Stimulated activated CD8-positive, alpha-beta memory T cell treated with anti-CD3 and anti-CD28 coated beads, Interleukin-15, amount 100 ng/mL, for 48 hours (primary cell): ENCODE measurements at places on chromosomes 2 and 18.

GRCh38 chr2:73852020-73852419 is 23.3 kb downstream of the STAMBP start:
- DNase-seq = no peak

- DNase-seq = no peak
Observed at GRCh38 chr18:37986665-37987064, 421.1 kb upstream of the CELF4 start.

DNA sequence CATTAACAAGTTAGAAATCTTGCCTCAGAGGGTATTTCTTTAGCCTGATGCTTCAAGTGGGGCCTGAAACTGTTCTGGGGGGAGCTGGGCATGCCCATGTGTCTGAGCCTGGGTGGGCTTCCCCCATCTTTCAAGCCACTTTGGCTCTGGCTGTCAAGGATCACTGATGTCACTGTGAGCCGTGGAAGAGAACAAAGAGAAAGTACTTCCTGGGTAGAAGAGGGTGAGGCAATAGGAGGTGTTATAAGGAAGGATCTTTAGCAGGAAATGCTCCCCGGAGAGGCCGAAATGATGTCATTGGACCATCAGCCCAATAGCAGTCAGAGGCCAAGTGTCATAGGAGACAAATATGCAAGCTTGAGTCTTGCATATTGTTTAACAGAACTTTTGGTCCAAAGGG is 228.4 kb upstream of the MEX3C start:
- DNase-seq = no peak

DNA sequence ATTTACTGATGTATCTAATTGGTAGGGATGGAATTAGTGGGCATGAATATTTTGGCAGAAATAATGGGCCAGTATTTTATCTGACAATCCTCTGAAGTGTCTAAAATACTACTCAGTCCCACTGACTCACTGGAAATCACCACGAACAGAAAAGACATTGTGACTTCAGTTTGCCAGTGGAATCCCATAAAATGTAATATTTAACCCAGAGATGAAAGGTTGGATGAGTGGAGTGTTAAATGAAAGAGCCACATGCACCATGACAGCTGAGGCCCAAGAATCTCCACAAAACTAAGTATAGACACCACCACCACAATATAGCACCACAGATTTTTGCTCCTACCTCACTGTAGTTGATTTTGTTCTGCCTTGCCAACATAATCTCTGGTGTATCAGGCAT is 103.9 kb downstream of the NEB start:
- no peak for DNase-seq

GRCh38 chr2:182621810-182622209 is 94.2 kb upstream of the DNAJC10 start:
- no peak for DNase-seq

DNA sequence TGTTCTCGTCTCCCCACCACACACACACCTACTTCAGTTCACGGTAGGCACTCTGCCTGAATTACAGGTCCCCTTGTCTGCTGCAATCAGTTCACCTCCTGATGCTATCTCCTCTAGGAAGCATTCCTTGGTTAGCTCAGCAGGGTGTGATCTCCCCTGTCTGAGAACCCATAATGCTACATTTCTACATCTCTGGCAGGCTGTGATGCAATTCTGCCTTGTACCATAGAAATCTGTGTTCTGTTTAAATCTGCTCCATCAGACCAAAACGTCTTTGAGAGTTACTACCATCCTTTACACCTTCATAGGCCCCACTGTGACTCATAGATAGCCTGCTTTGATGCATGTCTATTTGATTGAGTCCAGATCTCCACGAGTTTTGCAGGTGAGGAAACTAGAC is 103.9 kb downstream of the TTC32 start:
- DNase-seq = no peak

DNA sequence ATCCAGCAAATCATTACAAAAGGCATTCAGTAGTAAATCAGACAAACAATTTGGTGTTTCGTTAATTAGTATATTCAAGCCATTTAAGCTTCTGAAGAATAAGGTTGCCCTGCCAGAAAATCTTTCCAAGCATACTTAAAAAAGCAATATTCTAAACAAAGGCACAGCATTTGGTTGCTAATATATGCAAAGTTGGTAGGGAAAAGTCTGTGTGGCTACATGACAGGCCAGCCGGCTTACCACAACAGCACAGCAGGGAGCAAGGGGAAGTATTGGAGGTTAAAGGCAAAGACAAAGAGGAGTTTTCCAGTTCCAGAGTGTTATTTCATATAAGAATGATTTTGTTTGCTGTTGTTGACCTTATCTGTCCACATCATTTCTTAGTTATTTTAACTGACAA is 282.3 kb downstream of the MBD5 start:
- DNase-seq = no peak

GRCh38 chr2:8015848-8016600 is 665.8 kb upstream of the ID2 start:
- DNase-seq = no peak

DNA sequence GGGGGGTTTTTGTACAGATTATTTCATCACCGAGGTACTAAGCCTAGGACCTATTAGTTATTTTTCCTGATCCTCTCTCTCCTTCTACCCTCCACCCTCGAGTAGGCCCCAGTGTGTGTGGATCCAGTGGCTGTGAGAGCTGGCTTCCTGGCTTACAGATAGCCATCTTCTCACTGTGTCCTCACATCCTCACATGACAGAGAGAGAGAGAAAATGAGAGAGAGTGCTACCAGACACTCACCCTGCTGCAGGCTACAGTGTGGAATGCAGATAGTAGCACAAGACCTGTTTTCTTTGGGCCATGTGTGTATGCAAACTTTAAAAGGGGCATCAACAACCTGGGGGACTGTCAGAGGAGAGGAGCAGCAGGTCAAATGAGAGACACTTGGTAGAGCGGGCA is 9.5 kb downstream of the KCNK3 start:
- no peak for DNase-seq

GRCh38 chr18:54962919-54963645 is 3.8 kb upstream of the CCDC68 start:
- DNase-seq = no peak

GRCh38 chr2:180356676-180357075 is 349.6 kb upstream of the CWC22 start:
- DNase-seq = no peak

DNA sequence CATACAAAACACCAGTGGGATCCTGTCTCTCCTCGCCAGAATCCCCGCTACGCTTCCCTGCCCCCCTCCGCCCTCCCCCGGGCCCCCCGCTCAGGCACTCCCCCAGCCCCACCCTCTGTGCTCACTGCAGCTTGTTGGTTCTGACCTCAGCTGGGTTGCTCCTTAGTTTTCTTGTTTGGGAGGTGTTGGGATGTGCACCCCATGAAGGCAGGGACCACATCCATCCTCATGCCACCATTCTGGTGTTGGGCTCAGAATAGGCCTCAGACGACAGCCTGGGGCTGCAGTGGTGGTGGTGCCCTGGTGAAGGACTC is 4.6 kb downstream of the SNED1 start:
- no peak for DNase-seq

DNA sequence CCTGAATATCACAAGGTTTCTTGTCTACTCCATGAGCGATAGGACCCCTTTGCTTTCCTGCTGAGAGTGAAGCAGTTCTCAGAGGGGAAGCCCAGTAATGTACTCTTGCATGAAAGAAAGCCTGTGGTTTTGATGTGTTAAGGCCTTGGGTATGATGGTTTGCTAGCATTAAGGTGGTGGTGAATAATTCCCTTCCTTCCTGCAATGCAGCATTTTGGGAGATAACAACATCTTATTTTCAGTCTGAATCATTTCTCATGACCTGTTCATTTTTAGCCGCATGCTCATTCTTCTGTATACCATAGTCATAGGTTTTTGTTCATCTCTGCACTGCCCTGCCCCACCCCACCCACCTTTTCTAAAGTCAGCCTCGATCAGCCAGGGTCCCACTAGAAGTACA is 66.2 kb downstream of the HNMT start:
- no peak for DNase-seq

DNA sequence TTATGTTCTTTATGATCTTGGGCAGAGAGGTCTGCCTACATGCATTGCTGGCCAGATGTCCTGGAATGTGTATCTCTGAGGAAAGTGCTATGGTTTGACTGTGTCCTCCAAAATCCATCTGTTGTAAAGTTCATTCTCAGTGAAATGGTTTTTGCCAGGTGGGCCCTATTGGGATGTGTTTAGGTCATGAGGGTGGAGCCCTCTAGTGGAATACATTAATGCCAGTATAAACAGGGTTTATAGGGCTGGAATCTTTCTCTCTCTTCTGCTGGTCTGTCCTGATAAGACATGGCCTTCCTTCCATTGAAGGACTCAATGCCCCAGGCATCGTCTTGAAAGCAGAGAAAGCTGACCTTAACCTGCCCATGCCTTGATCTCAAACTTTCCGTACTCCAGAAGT is 258.5 kb downstream of the RPIA start:
- DNase-seq = no peak

DNA sequence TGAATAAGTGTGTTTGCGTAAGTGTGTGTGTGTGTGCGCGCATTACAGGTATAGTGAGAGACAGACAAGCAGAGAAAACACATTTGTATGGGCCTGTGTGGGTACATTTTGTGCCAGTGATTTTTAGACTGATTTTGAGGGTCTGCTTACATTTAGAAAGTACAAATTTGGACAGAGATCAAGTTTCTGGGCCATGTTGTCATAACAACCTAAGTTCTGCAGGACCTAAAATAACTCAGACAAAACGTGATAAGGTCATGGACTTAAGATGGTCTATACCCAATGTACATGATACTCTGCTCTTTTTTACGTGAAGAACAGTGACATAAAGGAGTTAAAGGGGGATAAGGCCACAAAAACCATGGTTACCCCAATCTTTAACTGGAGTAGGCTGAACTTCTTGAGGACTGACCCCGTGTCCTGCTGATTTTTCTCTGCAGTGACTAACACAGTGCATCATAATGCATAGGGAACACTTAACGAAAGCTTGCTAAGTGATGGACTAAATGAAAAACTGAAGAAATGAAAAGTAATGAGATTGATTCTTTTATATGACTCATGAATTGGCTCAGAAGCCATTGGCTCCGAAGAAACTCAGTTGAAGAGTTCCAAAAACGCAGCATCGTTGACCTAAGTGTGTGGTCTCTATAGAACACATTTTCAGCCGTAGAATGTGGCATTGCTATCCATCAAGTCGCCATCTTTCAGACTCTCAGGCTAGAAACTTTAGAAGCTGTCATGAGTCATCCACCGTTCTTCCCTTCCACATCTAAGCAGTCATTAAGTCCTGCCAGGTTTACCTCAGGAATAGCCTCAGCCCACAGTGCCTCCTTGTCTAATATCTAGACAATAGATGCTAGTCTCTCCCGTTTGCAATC is 61.6 kb upstream of the NCOA1 start:
- no peak for DNase-seq

- DNase-seq = no peak
Observed at GRCh38 chr2:134140251-134140661, 113.6 kb upstream of the MGAT5 start.

- peak; percentile 48 for DNase-seq
Observed at GRCh38 chr18:12911025-12911928, 27.2 kb upstream of the PTPN2 start.

DNA sequence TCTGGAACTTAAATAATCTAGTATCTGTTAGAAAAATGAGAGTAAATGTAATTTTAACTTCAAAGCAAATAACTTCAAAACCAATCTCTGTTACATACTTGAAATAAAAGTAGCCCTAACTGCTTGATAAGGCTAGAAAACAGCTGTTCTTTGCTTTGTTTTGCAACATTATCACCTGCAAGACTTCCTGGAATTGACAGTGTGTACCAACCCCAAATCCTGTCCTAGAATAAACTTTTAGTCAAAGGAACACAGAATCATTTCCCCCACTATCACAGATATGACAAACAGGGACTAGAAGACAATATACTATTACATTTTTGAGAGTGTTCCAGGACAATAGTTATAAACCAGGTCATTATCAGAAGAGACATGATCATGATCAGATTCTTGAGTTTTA is 105.3 kb upstream of the PGAP1 start:
- DNase-seq = no peak

DNA sequence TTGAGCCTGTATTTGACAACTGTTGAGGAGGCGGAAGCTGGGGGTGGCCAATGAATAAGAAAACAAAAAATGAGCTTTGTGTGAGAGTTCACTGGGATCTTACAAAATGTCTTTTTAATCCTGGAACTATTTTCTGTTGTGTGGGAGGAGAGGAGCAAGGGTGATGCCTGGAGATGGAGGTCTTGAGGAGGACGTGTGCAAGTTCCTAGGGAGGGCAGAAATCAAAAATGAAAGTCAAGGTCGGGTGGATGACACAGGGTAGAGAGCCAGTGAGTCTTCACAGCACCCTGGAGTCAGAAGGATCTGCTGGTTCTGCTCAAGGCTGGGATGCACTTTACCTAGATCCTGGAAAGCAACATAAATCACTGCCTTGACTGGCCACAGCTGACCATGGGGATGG is 180.3 kb upstream of the PKDCC start:
- DNase-seq = no peak

DNA sequence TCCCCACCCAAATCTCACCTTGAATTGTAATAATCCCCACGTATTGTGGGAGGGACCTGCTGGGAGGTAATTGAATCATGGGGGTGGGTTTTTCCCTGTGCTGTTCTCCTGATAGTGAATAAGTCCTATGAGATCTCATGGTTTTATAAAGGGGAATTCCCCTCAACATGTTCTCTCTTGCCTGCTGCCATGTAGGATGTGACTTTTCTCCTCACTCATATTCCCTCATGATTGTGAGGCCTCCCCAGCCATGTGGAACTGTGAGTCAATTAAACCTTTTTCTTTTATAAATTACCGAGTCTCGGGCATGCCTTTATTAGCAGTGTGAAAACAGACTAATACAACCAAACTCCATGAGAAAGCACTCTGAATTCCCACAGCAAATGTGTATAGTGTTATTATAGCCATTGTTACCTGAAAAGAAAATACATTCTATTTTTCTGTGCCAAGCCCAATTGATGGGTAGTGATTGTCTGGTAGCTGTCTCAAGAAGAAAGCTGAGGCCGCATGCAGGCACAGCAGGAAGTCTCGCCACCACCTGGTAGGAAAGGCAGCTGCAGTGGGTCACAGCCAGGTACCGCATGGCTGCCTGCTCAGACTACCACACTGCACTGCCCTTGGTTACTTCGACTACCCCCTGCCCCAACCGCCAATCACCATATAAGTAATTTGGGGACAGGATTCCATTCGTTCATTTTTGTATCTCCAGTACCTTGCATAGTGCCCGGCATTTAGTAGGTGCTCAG is 10.3 kb upstream of the ZBTB7C start:
- no peak for DNase-seq

DNA sequence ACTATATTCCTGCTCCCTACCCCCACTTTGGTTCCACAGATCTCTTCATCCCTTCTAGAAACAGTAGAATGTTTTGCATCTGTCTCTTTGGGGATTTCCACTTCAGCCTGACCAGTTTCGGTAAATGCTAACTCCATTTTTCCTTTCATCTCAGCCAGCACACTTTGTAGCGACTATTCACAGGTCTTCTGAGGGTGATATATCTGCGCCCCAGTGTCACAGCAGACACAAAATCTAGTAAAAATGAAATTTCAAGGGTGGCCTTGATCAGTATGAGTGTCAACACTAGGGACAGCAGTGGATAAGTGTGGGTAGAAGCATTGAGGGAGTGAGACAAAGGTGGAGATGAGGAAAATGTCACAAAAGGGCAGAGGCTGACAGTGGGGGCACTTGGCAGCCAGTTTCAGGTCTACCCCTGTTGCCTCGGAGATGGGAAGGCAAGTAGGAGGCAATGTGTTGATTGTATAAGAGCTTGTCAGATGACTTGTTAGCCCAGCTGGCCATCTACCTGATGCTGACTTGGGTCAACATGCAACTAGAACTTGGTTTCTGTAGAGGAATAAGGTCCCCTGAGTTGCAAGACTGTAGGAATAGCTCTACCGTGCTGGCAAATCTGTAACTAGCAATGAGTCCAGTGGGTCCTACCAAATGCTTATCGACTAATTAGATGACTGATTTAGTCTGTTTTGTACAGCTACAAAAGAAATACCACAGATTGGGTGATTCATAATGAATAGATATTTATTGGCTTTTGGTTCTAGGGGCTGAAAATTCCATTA is 60.7 kb downstream of the CXCR4 start:
- no peak for DNase-seq
